ENCODE measurements at places on chromosomes 1 and 21. TPM values are rescaled to one million over a fixed set of nuclear protein-coding genes. Genes with fewer than 3 reads are reported as not detected.

GRCh38 chr1:32345289-32345827 is 9.3 kb upstream of the MARCKSL1 start:
- H3K36me3 ChIP-seq: no peaks in the 10 kb centered on the region
- H3K27ac ChIP-seq: no peak overlapping the region
- no peaks in the 10 kb centered on the region for H3K4me1 ChIP-seq
- no peak for DNase-seq
- H3K4me3 ChIP-seq: no peak overlapping the region

DNA sequence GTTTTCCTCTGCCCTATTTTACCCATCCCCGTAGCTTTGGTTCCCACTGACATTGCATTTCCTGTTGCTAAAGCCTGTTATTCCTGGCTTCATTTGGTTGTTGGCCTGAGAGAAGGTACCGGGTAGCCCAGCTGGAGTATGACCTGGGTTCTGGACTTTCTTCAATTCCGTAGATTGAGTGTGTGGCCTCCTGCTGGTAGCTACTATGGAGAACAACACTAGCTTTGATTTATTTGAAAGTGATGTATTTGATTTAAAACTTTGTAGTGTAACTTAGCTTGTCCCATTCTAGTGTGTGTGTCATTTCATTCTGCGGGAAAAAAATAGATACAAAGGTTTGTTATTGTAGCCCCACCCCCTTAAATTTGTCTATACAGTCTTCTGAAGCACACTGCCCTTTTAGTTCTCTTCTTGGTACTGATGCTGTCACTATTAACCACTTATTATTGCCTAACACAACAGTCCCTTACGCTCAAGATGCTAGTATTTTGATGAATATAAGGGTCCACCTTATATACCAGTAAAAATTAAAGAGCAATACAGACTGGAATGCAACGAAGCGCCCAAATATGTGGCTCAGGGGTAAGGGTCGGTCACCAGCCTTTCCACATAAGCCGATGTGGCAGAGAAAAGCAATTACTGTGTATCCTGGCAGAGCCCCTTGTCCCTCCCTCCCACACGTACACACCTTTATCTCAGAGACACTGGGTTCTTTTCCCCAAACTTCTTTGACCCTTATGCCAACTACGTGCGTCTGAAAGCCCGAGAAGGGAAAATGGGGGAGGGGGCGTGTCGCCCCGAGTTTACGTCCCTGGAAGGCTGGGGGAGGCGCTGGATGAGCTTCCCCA is 643 bp upstream of the MOV10 start:
- peaks cover 7% of the 10 kb centered on the region for H3K4me1 ChIP-seq
- no peaks in the 10 kb centered on the region for H3K27me3 ChIP-seq
- H3K36me3 ChIP-seq: peaks cover 33% of the 10 kb centered on the region
- peak overlapping the region; percentile 76 for H3K27ac ChIP-seq
- no peak for DNase-seq

DNA sequence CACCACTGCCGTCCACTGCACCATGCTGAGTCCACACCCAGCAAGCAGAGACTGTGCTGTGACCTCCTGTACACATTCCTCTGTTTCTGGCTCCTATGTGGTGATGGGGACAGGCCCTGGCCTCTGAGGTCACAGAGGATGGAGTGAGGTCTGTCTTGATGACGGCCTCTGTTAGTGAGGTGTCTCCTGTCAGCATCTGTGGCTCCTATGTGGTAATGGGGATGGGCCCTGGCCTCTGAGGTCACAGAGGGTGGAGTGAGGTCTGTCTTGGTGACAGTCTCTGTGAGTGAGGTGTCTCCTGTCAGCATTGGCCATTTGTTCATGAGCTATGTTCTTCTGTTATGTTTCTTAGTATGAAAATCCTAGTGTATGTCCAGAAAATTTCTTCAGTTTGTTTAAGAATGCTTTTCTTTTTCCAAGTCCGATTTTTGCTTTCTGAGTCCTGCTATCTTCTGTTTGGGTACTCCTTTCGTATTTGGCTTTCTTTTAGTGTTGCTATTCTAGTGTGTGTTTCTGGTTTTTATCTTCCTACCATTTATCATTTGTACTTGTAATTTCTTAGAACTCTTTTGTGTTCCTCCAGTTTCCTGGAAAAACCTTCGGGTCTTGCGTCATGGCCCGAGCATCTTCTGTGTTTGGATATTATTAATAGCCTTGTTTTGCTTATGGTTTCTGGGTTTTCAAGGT is 13.4 kb downstream of the SNAP47 start:
- peaks cover 29% of the 10 kb centered on the region for H3K4me1 ChIP-seq
- no peak for DNase-seq
- H3K4me3 ChIP-seq: no peak overlapping the region
- H3K27me3 ChIP-seq: no peaks in the 10 kb centered on the region

DNA sequence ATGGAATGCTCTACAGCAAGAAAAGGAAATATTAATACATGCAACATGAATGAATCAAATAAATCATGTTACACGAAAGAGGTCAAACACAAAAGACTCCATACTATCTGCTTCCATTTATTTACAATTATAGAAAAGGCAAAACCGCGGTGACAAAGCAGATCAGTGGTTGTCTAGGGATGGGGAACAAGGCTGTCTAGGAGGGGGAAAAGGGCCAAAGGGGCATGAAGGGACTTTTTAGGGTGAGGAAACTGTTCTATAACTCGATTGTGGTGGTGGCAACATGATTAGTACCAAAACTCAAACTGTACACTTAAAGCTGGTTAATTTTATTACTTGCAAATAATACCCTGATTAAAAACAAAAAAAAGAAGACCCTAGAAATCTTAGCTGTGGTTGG is 20.6 kb downstream of the CAPZB start:
- no peak for DNase-seq
- no peak overlapping the region for H3K4me3 ChIP-seq
- H3K4me1 ChIP-seq: peaks cover 61% of the 10 kb centered on the region

GRCh38 chr1:78052685-78053405 is 7.1 kb downstream of the GIPC2 start:
- no peaks in the 10 kb centered on the region for H3K27me3 ChIP-seq
- peak overlapping the region; percentile 5 for H3K27ac ChIP-seq
- H3K4me3 ChIP-seq: no peak overlapping the region

DNA sequence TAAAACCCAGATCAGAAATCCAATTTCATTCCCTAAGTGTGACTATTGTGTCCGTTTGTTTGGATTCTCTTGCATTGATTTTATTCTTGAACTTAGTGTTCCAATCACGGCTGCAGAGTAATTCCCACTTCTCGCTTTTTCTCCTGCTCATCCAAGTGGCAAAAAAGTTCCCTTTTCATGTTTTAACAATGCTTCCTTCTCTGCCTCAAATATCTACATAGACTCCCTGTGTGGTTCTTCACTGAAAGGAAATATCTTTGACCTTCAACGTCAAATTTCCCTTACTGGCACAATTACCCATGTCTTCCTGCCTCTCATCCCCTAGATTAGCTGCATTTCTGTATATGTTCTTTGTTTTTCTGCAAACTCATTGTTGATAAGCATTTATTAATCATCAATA is 305.4 kb downstream of the BACH1 start:
- no peak for DNase-seq
- H3K27me3 ChIP-seq: no peaks in the 10 kb centered on the region
- no peaks in the 10 kb centered on the region for H3K4me1 ChIP-seq
- H3K36me3 ChIP-seq: no peaks in the 10 kb centered on the region
- H3K27ac ChIP-seq: no peak overlapping the region
- H3K4me3 ChIP-seq: no peak overlapping the region

DNA sequence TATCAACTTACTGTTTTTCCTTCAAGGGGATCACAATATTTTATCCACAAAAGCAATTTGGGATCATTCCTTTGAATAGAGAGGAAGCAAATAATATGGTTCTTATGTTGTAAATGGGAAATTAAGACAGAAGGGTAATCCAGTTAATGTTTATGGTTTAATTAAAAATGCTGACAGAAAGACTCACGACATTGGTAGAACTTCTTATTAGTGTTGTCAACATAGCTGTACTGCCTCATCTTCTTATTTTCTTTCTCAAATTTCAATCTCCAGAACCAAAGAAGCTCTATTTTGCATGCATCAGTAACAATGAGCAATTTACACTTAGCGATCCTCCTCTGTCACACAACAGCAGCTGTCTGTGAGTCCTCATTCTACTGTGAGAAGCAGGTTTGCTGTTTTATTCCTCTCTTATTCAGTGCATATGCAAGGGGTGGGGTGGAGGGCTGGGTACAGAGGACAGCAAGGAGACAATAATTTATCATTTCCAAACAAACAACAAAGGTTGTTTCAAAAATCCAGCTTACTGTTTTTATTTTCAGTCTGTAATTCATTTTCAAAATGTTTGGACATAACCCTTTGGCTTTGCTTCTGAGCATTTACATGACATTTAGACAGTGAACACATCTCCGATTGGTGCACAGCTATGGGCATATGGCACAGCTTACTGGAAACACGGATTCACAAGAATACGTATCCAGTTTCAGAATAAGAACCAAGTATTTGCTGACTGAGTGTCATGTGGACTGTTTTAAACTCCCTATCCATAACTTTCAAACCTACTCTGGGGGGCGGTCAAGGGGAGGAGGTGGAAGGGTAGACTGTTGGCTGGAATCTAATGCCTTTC is 335.9 kb downstream of the RGS7 start:
- H3K27ac ChIP-seq: no peak overlapping the region
- no peaks in the 10 kb centered on the region for H3K27me3 ChIP-seq
- no peak overlapping the region for H3K4me3 ChIP-seq
- H3K36me3 ChIP-seq: no peaks in the 10 kb centered on the region

- H3K36me3 ChIP-seq: no peaks in the 10 kb centered on the region
- H3K4me1 ChIP-seq: peaks cover 64% of the 10 kb centered on the region
- peak; percentile 17 for DNase-seq
Measured at GRCh38 chr1:10059342-10059718, 26.6 kb downstream of the UBE4B start.

DNA sequence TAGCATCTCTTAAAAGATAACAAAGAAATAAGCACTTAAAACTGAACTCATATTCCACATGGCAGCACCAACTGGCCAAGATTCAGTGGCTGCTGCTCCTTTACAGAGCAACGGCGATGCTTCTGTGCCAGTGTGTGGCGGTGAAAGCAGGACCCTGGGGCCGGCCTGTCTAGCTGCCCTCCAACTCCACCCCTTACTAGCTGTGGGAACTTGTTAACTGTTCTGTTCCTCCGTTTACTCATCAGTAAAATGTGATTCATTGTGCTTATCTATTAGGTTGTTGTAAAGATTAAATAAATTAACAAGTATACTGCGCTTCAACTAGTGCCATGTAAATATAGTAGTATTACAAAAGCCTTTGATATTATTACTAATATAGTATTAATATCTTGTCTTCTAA is 133.2 kb downstream of the GDAP2 start:
- no peaks in the 10 kb centered on the region for H3K36me3 ChIP-seq
- no peaks in the 10 kb centered on the region for H3K27me3 ChIP-seq
- H3K4me3 ChIP-seq: no peak overlapping the region
- peak overlapping the region; percentile 72 for H3K27ac ChIP-seq

GRCh38 chr1:212678456-212679410 is 20.9 kb downstream of the BATF3 start:
- no peak overlapping the region for H3K27ac ChIP-seq
- no peak for DNase-seq
- H3K4me1 ChIP-seq: no peaks in the 10 kb centered on the region

GRCh38 chr1:29986986-29987385 is 736.4 kb downstream of the MATN1 start:
- H3K36me3 ChIP-seq: no peaks in the 10 kb centered on the region
- H3K27ac ChIP-seq: no peak overlapping the region
- no peak overlapping the region for H3K4me3 ChIP-seq
- H3K27me3 ChIP-seq: peaks cover 2% of the 10 kb centered on the region
- DNase-seq: no peak
- no peaks in the 10 kb centered on the region for H3K4me1 ChIP-seq

Gene RIPPLY3
- not detected for total RNA-seq

Gene SPRR2E
- not detected for total RNA-seq

Gene FOXD3
- 0.64 TPM for total RNA-seq

Gene C1orf115
- total RNA-seq: 8.9 TPM
